ENCODE measurements at places on chromosomes 6 and 20. TPM values are rescaled to one million over a fixed set of nuclear protein-coding genes. Genes with fewer than 3 reads are reported as not detected.

The KCNK17 gene
- total RNA-seq, result 1.1 TPM

The CLPSL2 gene
- not detected for total RNA-seq

The KCNK5 gene
- total RNA-seq, result 6.7 TPM

The IRF4 gene
- not detected for total RNA-seq

The SNX3 gene
- total RNA-seq, result 73.2 TPM

The SMLR1 gene
- not detected for total RNA-seq

The RNF144B gene
- total RNA-seq, result 5.4 TPM

The EPM2A gene
- total RNA-seq, result 25.3 TPM

The HLA-DQB2 gene
- not detected for total RNA-seq

The HTR1E gene
- total RNA-seq, result 0.18 TPM

Data from stomach (tissue), 19 donors.